AG04450 (cell line): ENCODE measurements at places on chromosomes 5 and 9.

DNA sequence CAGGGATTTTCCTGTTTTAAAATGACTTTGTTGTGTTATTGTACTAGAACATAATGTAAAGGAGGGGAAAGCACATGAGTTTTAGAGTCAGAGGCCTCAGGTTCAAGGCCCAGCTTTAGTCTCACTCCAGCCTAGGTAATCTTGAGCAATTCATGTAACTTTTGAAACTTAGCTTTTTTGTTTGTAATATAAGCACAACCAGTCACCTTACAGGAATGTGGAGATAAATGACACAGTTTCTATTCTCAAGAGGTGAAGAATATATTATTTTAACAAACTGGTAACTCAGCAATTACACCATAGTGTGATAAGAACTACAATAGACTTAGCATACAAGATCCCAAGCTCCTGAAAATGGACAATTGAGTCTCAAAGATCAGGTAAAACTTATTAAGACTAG, 51.2 kb downstream of the ADAMTS19 start:
- DNase-seq = no peak

DNA sequence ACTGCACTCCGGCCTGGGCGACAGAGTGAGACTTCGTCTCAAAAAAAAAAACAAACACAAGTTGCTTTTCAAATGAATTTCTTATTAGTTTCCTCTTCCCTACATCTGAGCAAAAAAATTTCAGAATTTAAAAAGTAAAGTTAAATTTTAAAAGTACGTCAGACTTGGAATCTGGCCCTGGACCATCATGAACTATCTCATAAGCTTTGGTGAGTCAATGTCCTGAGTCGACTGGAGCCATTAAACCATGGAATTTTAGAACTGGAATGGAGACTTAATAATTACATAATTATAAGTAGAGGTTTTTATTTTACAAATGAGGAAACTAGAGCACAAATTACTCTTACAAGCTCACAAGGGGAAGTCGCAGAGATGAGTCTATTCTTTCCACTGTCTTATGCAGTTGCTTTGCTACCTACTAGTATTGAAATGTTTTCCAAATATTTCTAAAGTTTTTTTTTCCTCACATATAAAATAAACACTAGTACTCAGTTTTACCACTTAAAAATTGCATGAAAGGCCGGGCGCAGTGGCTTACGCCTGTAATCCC, 98.0 kb upstream of the ZNF608 start:
- no peak for DNase-seq

- no peak for DNase-seq
Measured at GRCh38 chr5:136330353-136331038, 34.8 kb downstream of the TRPC7 start.

DNA sequence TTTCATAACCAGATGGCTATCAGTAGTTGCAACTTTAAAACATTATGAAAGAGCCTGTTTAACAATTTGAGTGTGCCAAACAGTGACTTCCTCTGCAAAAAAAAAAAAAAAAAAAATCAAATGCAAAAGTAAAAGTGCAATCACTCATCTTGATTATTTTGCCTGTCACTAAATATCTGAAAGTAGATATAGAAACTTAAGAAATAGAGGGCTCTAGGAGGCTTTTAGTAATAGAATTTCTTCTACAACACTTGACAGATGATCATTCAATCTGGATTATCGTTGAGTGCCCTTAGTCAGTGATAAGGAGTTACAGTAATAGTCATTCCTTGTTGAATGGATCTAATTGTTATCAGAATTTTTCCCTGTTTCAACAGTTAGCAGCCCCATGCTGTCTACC, 101.8 kb downstream of the CETN3 start:
- no peak for DNase-seq

DNA sequence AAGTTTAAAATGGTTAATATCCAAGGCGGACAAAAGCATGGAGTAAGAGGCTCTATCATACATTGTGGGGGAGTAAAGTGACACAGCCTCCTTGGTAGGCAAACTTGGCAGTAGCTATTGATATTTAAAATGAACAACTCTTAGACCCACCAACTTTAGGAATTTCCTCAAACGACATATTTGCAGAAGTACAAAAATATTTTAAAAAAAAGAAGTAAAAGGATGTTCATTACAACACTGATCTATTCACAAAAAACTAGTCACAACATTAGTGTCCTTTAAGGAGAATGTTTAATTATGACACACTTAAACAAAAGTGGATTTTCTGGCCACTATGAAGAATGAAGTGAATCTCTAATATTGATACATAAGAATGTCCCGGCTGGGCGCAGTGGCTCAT, 1.7 kb downstream of the ALG2 start:
- DNase-seq = no peak

DNA sequence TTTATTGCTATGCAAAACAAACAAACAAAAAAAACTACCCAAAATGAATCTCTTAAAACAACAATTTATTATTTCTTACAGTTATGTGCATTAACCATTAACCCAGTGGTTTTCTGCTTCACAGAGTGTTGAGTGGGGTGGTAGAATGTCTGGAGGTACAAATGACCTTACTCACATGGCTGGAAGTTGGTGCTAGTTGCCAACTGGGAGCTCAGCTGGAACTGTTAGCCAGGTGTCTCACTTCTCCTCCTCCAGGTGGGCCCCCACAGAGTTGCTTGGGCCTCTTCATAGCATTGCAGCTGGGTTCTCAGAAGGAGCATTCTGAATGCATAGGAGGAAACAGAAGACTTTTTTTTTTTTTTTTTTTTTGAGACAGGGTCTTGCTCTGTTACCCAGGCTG, 10.5 kb upstream of the B4GALT1 start:
- no peak for DNase-seq

- DNase-seq = no peak
Measured at GRCh38 chr5:43182421-43182820, 9.6 kb upstream of the NIM1K start.

DNA sequence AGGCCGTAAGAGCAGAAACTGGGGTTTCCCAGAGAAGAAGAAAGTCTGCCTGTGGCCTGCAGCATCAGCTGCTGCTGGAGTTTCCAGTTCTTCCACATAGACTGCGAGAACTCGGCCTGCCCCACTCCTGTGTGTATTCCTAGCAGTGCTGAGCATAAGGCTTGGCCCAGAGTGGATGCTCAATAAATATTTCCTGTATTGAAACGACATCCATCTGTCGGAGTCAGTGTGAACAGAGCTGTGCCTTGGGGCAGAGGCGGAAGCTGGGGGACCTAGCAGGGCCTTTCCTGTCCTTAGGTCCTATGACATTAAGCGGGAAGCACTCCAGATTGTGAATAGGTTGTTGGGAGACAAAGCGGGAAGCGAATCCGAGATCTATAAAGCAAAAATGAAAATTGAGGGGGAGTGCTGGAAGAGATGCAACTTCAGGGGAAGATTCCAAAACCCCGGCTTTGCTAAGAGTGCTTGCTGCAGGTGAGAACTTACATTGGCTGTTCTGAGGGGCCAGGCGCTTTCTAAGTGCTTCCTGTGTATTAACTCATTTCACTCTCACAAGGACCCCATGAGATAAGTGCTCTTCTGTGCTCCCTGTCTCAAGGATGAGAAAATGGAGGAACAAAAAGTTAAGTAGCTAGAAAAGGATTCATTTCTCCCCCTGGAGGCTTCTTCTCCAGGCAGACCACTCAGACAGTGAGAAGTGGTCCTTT, 76.1 kb upstream of the CXCL14 start:
- no peak for DNase-seq

DNA sequence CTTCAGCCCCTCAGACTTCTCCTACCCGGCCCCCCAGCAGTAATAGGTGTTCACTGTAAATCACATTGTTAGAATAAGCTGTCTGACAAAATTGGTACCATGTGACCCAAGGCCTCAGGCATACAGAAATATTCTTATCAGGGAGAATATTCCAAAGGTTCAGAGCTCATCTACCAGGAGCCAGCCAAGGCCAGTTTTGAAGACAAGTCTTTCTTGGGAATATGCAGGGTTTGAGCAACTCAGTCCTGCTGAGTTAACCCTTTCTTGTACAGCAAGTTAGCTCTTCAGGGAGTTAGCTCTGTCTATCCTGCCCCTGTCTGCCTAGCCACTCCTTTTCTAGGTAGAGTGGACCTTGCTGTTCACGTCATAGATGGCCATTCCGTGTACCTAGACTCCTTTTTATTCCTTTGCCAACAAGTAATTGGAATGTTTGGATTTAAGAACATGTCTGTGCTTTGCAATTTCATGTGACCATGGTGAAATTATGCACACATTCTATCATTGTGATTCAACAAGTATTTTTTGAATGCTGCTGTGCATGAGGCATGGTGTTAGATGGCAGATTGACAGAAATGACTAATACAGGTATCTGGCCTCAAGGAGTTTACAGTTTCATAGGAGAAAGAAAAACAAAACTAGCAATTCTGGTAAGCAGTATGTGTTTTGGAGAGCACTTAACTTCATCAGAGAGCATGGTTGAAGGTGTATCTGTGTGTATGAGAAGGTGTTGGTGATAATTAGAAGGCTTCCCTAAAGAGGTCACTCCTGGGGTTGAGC, 22.6 kb downstream of the TGFBR1 start:
- no peak for DNase-seq
